ENCODE measurements at places on chromosomes 7 and 10.

GRCh38 chr10:85979598-85979997, 387.0 kb downstream of the GRID1 start:
- DNase-seq, result no peak

DNA sequence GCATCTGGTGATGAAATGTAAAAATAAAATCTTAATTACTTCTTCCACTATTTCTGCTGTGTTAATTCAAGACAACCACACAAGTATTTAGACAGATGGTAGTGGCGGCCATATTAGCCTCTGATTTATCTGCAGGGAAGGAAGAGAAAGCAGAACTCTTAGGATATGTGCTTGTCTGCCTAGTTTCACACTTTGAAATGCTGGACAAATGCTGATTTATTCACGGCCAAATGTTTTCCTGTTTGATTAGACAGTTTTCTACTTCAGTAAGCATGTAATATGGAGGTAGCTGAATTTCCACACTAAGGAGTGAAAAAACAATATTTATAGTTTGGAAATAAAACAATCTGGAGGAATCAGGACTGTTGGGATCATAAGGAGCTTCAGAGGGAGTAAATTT, 158.1 kb downstream of the AGMO start:
- no peak for DNase-seq

GRCh38 chr7:5661942-5662341, 119.5 kb downstream of the RNF216 start:
- no peak for DNase-seq

DNA sequence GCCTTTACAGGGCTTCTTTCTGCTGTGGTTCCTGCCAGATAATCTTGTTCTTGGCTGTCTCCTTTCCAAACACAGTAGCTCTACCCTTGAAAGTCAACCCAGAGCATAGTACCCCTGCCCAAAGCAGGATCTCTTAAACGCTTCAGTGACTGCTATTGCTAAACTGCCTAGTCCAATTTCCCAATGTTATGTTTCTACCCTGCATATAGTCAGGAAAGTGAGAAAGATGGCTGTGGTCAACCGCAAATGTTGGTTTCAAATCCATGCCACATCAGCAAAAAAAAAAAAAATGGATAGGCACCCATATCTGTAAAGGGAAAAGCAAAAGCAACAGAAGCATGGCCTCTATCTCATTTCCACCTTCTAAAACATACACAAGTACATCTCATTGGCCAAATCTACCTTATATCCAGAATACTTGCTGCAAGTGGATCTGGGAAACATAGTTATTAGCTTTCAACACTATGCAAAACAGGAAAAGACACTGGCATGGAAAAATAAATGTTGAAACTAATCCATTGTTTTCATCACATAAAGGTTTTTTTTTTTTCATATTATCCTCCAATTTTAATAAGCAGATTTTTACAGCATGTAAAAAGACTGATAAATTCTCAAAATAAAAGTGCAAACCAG, 59.8 kb downstream of the DNAJC1 start:
- no peak for DNase-seq

DNA sequence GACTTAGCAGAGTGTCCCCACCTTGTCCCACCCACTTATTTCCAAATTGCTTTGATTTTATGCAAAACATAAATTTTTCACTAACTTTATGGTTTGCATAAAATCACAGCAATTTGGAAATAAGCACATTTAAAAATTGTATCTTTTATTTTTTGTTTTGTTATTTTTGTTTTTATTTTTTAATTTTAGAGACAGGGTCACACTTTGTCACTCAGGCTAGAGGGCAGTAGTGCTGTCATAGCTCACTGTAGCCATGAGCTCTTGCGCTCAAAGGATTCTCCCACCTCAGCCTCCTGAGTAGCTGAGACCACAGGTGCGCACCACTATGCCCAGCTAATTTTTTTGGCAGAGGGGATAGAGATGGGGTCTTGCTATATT, 43.2 kb downstream of the APBB1IP start:
- no peak for DNase-seq

- no peak for DNase-seq
Measured at GRCh38 chr10:101833466-101833865, 10.1 kb downstream of the KCNIP2 start.

- DNase-seq, result no peak
Measured at GRCh38 chr7:57201021-57201894, 69.0 kb upstream of the ZNF479 start.

- no peak for DNase-seq
Measured at GRCh38 chr7:77827999-77828398, 29.4 kb downstream of the PHTF2 start.

- no peak for DNase-seq
Measured at GRCh38 chr10:120969219-120969645, 118.1 kb downstream of the WDR11 start.

DNA sequence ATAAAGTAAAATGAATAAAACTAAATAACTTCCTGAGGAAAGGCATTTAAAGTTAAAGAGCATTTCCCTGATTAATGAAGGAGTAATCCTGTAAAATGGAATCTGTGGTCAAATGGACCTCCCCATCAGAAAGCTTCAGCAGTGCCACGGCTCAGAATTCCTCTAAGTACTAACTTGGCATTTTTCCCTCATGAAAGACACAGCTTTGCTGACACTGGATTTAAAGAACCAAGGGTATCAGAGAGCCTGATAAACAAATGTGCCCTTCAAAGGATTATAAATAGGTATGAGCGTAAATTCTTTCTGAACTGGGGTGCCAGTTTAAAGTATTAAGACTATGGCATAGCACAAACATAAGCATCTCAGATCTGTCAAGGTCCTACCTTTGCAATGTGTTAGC, 24.2 kb upstream of the RNF148 start:
- DNase-seq, result no peak

DNA sequence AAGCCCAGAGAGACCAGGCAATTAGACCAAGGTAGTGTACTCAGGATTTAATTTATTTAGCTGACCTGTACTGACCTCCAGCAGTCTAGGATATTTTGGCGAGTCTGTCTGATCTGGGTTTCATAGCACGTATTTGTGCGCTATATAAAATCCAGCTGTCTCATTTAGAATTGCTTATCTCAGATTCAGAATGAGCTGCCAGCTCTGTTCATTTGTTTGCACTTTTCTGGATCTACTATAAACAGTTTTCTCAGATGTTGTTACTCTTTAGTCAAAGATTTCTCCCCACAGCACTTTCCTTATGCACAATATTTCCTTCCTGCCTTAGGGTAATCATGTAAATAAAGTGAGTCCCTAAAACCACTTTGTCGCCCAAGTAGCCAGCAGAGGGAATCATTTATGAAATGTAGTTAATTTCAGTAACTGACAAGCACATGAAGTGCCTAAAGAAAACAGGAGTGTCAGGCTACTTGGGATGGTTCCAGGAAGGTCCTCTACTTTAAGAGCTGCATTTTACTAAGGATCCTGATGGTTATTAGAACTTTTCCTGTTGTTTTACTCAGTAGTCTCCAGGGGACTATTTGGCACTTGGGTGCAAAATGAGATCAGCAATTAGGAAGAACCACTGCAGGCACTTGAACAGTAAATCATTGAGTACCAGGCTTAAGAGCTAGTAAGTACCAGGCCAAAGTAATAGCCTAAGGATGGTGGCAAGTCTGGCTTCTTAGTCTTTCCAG, 226.4 kb downstream of the TWIST1 start:
- no peak for DNase-seq

- no peak for DNase-seq
Measured at GRCh38 chr10:91422915-91423314, 12.8 kb downstream of the HECTD2 start.

GRCh38 chr7:140176811-140177702, at the start of gene KDM7A:
Gene KDM7A, minus strand, starts transcription at chr7:140176983. Its CDS starts 46 bp downstream, at chr7:140176937.
- DNase-seq, result no peak

DNA sequence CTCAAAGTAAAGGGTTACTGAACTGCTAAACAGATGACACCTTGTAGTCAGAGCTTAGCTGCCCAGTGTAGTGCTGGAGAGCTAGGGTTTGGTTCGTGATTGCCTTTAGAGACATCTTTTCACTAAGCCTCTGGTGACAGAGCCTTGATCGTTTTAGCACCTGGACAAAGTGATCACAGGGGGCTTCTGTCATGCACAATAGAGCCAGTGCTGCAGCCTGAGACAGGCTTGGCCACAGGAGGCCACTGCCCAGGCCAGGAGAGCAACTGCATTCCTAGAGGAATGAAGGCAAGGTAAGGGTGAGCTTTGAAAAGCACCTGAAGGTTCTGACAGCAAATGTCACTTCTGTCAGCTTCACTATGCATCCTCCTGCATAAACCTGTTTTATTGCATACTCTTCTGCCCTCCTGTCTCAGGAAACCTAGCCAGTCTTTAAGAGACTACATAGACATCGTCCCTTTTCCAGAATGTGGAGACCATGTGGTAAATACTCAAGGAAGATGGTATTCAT, 122.9 kb downstream of the NPY start:
- DNase-seq, result no peak

- no peak for DNase-seq
Measured at GRCh38 chr7:25485026-25485425, 256.7 kb upstream of the NPVF start.

- DNase-seq, result no peak
Measured at GRCh38 chr10:104300002-104300735, 31.2 kb downstream of the GSTO2 start.

DNA sequence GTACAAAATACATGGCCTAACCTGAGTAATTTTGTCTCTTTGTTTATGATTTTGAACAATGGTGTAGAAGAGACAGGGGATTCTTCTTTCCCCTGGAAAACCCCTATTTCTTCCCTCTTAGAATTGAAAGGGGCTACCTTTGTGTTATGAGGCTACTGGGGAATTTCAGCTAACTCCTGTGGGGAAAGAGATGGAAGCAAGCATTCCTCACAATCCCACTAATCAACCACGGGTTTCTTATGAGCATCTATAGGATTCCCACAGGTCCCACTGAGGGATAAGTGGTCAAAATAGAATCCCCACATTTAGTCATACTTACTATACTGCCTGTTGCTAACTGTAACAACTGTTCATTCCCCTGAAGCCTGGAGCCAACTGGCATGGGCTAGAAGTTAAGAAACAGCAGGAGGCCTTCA, 32.2 kb upstream of the ITGB8 start:
- no peak for DNase-seq

DNA sequence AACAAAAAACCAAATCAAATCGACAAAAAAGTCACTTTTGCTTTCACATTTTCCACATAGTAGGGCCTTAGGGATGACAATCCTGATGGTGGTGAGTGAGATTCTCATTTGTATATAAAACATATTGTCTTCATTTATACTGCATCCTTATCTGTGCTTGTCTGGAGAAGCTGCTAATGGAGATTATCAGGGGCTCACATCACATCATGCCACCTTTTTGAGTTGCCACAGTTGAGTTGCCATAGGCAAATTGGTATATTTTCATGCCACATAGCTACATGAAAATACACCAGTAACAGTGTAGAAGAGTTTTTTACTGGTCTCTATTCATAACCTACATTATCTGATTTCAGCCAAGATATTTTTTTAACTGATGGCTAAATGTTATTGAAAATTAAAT, 85.3 kb downstream of the CNTNAP2 start:
- no peak for DNase-seq

DNA sequence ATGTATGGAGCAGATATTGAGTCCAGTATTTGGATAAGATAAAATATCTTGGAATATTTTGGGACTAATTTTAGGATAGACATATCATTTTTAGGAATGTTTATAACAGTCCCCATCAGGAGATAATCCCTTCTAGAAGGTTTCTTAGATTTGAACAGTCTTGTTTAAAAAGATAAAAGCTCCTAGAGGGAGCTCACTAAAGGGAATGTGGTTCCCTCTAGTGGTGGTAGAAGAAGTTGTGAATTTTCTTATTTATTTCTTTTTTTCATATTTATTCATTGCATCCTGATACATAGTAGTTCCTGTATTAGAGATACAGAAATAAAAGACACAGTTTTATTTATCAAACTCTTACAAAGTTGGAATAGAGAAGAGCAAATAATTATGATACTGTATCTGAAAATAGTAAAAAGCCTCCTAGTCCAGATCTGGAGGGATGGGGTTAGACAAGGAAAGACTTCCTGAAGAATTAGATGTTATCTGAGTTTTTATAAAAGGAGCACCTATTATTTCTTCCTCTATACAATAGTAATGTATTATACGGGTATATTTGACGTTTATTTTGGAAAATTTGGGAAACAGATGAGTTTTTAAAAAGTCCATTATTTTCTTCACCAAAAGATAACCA, 24.5 kb upstream of the KLF14 start:
- DNase-seq, result no peak

- DNase-seq, result no peak
Measured at GRCh38 chr7:148276314-148277041, 314.1 kb upstream of the C7orf33 start.

DNA sequence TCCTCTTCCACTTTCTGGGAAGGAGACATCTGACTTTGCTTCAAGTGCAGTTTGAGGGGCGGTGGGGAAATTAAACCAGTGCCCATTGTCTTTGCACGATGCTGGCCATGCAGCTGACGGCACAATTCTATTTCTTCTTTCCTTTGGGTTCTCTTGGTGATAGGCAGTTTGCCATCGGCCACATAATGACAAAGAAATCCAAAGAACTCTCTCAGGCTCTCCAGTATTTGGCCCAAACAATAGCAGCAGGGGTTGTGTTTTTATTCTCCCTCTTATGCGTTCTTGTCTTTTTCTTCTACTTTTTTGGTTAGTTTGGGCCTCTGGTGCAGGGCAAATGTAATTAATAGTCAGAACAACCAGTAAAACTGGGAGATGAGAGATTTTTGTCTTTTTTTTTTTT, 147.0 kb downstream of the EMX2 start:
- no peak for DNase-seq

GRCh38 chr7:81573128-81573527, 196.7 kb downstream of the HGF start:
- no peak for DNase-seq

- DNase-seq, result no peak
Measured at GRCh38 chr10:130407052-130407451, 270.9 kb downstream of the GLRX3 start.

GRCh38 chr10:112140110-112140970, 43.2 kb downstream of the GPAM start:
- no peak for DNase-seq

GRCh38 chr10:66819691-66820090, 106.1 kb upstream of the LRRTM3 start:
- no peak for DNase-seq

DNA sequence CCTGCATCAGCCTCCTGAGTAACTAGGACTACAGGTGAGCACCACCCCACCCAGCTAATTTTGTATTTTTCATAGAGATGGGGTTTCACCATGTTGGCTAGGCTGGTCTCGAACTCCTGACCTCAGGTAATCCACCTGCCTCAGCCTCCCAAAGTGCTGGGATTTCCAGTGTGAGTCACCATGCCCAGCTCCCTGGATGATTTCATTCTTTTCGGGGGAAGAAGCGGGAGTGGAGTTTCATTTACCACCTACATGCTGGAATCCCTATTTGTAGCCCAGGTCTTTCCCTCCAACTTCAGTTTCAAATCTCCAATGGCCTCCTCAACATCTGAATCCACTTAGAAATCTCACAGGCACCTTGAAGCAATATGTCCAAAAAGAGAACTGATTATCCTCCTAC, 2.9 kb upstream of the BTRC start:
- no peak for DNase-seq

- no peak for DNase-seq
Measured at GRCh38 chr7:117285826-117286225, 37.0 kb downstream of the WNT2 start.

Data from cortex of kidney (tissue), 1 donor.